ENCODE measurements at places on chromosomes 4 and X. TPM values are rescaled to one million over a fixed set of nuclear protein-coding genes. Genes with fewer than 3 reads are reported as not detected.

ARL9 gene
- not detected for total RNA-seq

DNA sequence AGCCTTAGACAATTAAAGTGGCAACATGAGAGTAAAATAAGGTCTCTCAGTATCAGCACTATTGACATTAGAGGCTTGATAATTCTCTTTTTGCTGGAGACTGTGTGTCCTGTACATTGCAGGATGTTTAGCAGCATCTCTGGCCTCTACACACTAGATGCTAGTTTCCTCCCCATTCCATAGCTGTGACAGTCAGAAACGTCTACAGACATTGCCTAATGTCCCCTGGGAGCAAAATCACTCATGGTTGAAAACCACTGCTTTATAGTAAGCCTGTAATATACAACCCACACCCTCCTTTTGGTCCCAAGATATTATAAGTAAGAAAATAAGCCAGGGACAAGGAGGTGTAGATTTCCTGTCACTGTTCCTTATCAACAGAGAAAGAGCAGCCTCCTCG is 166.0 kb downstream of the FRMPD4 start:
- DNase-seq = no peak

- DNase-seq = no peak
Measured at GRCh38 chr4:126957987-126958386, 674.8 kb upstream of the INTU start.

DNA sequence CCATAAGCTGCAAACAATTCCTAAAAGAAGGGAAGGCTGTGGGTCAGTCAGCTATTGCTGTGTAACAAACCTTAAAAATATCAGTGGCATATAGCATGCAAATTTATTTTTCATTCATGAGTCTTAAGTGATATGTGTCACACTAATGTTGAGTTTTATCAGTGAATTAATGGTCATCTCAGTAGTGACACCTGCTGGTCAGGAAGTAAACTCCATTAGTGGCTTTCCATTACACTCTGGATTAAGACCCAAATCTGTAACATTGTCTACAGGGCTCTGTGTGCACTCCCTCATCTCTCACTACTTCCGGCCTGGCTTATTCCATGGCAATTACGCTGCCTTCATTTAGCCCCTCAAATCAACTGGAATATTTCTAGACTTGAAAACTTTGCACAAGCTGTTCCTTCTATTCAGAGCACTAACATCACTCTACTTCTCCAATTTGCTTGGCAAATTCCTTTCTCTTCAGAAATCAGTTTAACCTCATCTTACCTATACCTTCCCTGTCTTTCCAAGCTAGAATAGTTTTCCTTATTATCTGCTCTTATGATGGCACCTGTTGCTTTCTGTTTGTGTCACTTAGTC is 217.3 kb upstream of the TAPT1 start:
- no peak for DNase-seq

DNA sequence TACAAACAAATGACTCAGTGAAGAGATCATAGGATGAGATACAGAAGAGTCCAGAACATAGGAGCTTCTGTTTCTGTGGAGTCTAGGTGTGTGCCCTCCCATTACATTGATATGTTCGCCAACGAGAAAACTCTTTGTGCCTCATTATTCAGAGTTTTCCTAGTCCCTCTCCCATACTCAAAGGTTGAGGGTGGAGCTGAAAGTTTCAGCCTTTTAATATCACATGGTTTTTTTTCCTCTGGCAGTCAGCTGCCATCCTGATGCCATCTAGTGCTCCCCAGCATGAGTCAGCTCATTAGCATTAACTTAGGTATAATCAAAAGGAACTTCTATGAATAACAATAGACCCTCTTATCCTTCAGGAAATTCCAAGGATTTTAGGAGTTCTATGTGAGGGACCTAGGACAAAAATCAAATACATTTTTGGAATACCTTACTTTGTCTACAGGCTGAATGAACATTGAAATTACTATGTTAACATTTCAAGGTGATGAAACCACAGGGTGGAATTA is 559.6 kb upstream of the AMOT start:
- DNase-seq = no peak

Data from heart left ventricle (tissue), 16 donors.